ENCODE measurements at places on chromosomes 3 and 15. TPM values are rescaled to one million over a fixed set of nuclear protein-coding genes. Genes with fewer than 3 reads are reported as not detected.

- peak overlapping the region; percentile 55 for H3K27ac ChIP-seq
- H3K27me3 ChIP-seq = peaks cover 24% of the 10 kb centered on the region
- H3K4me3 ChIP-seq = peak overlapping the region; percentile 89
- no peak for DNase-seq
Measured at GRCh38 chr3:195906865-195907683, 1.3 kb downstream of the TNK2 start.

UROC1 gene
- total RNA-seq = not detected

SLC2A2 gene
- 1.9 TPM for total RNA-seq

DNA sequence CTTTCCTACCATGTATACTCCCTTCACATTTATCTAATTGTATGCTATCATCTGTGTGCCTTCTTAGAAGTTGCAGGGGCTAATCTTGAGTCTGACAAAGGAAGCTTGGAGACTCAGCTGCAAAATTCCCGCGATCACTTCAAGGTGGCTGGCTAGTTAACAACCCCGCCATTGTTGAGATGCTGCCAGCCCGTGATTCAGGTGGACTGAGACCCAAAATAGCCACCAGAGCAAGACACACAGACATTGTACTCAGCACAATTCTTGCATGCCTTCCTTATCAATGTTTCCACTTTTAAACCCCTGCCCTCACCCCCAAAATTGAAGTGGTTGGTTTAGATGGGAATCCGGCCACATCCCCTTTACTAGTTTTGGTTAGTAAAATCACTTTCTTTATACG, 225.8 kb upstream of the ZNF717 start:
- DNase-seq = no peak
- H3K27me3 ChIP-seq = peaks cover 4% of the 10 kb centered on the region
- H3K36me3 ChIP-seq = no peaks in the 10 kb centered on the region
- no peak overlapping the region for H3K27ac ChIP-seq
- H3K4me3 ChIP-seq = no peak overlapping the region
- no peaks in the 10 kb centered on the region for H3K4me1 ChIP-seq

GRCh38 chr3:123692041-123692440, 107.2 kb upstream of the HACD2 start:
- H3K27ac ChIP-seq = no peak overlapping the region
- no peak for DNase-seq
- peaks cover 59% of the 10 kb centered on the region for H3K4me1 ChIP-seq
- no peak overlapping the region for H3K4me3 ChIP-seq
- H3K36me3 ChIP-seq = peaks cover 2% of the 10 kb centered on the region

KLHL6 gene
- total RNA-seq = not detected

DNA sequence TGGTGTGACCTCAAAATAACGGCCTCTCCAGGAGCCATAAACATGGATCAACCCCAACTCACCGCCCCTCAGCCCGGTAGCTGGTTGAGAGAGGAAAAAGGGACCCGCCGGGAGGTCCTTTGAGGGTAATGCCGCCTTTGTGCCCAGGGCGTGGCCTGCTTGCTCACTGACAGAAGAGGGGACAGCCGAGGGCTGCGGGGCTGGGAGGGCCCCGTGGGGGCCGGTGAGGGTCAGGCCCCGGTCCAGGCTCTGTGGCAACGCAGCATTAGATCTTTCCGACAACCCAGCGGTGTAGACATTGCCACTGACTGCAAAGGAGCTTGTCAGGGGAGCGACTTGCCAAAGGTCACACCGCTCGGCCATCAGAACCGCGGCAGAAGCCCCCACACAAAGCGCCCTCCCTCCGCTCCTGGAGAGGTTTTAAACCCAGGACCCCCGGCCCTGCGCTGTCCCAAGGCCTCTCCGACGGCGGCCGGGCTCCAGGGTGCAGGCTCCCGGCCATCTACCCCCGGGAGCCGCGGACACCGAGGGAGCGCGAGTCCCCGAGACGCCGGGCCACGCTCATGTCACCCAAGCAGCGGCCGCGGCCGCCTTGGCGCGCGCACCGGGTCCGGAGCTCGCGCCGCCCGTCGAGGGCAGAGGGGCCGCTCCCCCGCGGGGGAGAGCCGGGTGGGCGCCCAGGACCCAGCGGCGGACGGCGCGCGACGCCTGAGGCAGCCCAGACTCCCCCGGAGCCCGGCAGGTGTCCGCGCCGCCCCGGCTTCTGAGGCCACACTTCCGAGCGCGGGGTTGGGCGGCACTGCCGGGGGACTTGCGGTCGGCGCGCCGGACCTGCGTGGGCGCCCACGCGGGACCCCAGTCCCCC, 975 bp downstream of the PCSK6 start:
- H3K4me3 ChIP-seq = peak overlapping the region; percentile 73
- H3K4me1 ChIP-seq = peaks cover 10% of the 10 kb centered on the region
- no peak overlapping the region for H3K27ac ChIP-seq
- H3K36me3 ChIP-seq = no peaks in the 10 kb centered on the region
- H3K27me3 ChIP-seq = peaks cover 69% of the 10 kb centered on the region
- DNase-seq = no peak

GRCh38 chr15:95442107-95442719, 888.3 kb upstream of the NR2F2 start:
- H3K27me3 ChIP-seq = no peaks in the 10 kb centered on the region
- H3K27ac ChIP-seq = no peak overlapping the region
- no peak overlapping the region for H3K4me3 ChIP-seq

GRCh38 chr3:24343084-24343783, 151.4 kb downstream of the THRB start:
- peaks cover 5% of the 10 kb centered on the region for H3K4me1 ChIP-seq
- H3K4me3 ChIP-seq = no peak overlapping the region
- H3K36me3 ChIP-seq = no peaks in the 10 kb centered on the region
- no peaks in the 10 kb centered on the region for H3K27me3 ChIP-seq

GPD1L gene
- total RNA-seq = 17.8 TPM

SERPINI2 gene
- 0.70 TPM for total RNA-seq

GRCh38 chr3:186053954-186054791, 54.7 kb downstream of the ETV5 start:
- H3K36me3 ChIP-seq = peaks cover 17% of the 10 kb centered on the region
- no peaks in the 10 kb centered on the region for H3K27me3 ChIP-seq
- H3K4me1 ChIP-seq = peaks cover 10% of the 10 kb centered on the region
- peak overlapping the region; percentile 27 for H3K27ac ChIP-seq

DNA sequence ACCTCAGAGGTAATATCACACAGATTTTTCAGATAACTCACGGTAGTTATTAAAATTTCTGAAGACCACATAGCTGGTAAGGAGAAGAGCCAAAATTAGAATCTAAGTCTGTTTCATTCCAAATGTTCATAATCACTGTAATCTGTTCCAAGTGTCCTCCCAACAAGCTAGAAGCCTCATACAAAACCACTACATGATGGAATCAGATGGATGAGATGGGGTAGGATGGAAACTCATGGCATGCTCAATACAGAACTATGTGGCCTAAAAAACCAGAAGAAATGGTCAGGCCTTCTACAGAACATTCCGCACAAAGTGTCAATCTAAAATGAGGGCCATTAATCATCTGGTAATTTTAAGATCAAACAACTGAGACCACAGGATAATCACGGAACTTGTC, 91.8 kb downstream of the THBS1 start:
- DNase-seq = no peak
- H3K4me1 ChIP-seq = no peaks in the 10 kb centered on the region
- no peaks in the 10 kb centered on the region for H3K27me3 ChIP-seq
- H3K4me3 ChIP-seq = no peak overlapping the region

DNA sequence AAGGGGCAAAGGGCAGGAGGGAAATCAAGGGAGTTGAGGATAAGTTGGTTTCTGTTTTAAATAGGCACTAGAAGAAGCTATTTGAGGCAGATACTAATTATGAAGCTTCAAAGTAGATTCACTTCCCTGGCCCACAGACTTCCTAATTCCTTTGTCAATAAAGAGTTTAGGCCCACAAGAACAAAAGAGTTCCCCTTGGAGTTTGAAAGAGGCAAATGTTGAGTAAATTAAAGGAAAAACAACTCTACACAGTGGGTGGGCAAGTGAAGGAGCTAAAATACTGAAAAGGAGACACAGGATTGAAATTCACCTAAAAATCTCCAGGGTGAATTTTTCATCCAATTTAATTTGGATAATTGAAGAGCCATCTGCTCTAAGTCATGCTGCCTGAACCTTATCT, 411.7 kb upstream of the RORA start:
- no peaks in the 10 kb centered on the region for H3K36me3 ChIP-seq
- H3K27me3 ChIP-seq = peaks cover 21% of the 10 kb centered on the region
- H3K27ac ChIP-seq = no peak overlapping the region
- peaks cover 17% of the 10 kb centered on the region for H3K4me1 ChIP-seq

DNA sequence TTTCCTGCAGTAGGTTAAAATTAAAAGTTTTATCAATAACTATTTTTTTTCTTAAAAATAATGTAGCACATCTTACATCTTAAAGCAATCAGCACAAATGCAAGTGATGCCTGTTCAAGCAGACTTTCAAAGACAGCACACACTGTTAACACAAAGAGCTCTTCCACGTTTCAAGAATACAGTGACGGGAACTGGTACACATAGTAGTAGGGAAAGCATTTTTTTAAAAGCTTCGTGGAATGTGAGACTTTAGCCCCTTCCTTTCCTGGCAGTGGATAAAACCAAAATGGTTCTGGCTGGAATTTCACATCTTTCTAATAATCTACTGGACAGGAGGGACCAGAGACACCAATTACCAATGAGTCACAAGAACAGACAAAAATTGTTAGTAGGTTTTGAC, 33.5 kb upstream of the SLC2A2 start:
- H3K27ac ChIP-seq = no peak overlapping the region
- H3K36me3 ChIP-seq = no peaks in the 10 kb centered on the region
- no peak overlapping the region for H3K4me3 ChIP-seq
- no peak for DNase-seq
- H3K4me1 ChIP-seq = no peaks in the 10 kb centered on the region

GRCh38 chr3:55202326-55202725, 274.5 kb upstream of the LRTM1 start:
- H3K27me3 ChIP-seq = peaks cover 10% of the 10 kb centered on the region
- peaks cover 22% of the 10 kb centered on the region for H3K4me1 ChIP-seq

GOLGA6L10 gene
- 6.3 TPM for total RNA-seq

DNA sequence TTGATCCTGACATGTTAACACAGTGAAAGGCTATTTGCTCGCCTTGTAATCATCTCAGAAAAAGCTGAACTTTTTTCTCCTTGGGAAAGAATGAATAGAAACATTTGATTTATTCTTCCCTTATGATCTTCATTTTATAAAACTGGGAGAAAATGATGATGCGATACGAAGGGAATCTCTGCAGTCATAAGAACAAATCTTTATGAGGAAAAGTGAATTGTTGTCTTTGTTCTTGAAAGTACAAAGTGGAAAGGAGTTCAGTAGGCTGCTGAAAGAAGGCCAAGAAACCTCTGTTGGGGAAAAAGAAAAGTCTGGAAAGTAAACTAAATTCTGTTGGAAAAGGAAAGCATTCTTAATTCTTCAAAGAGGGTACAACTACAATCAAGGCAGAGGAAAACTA, 248.8 kb downstream of the NSUN3 start:
- no peak for DNase-seq
- no peak overlapping the region for H3K4me3 ChIP-seq
- no peaks in the 10 kb centered on the region for H3K36me3 ChIP-seq
- H3K27ac ChIP-seq = no peak overlapping the region

- H3K4me3 ChIP-seq = peak overlapping the region; percentile 96
- no peak for DNase-seq
- no peaks in the 10 kb centered on the region for H3K27me3 ChIP-seq
- peaks cover 2% of the 10 kb centered on the region for H3K36me3 ChIP-seq
Measured at GRCh38 chr3:129441782-129442181, 1.8 kb downstream of the IFT122 start.

- no peaks in the 10 kb centered on the region for H3K4me1 ChIP-seq
- H3K27ac ChIP-seq = no peak overlapping the region
- DNase-seq = no peak
- no peaks in the 10 kb centered on the region for H3K36me3 ChIP-seq
- no peak overlapping the region for H3K4me3 ChIP-seq
Measured at GRCh38 chr15:72599855-72600464, 54.5 kb upstream of the GOLGA6B start.

TRH gene
- 5.3 TPM for total RNA-seq

ALAS1 gene
- total RNA-seq = 60.8 TPM

GRCh38 chr3:37301980-37302708, 127.8 kb upstream of the LRRFIP2 start:
- H3K36me3 ChIP-seq = peaks cover 26% of the 10 kb centered on the region
- H3K4me3 ChIP-seq = no peak overlapping the region
- no peak overlapping the region for H3K27ac ChIP-seq
- no peaks in the 10 kb centered on the region for H3K27me3 ChIP-seq

- no peak overlapping the region for H3K27ac ChIP-seq
- peaks cover 11% of the 10 kb centered on the region for H3K4me1 ChIP-seq
- H3K27me3 ChIP-seq = peaks cover 14% of the 10 kb centered on the region
- H3K4me3 ChIP-seq = no peak overlapping the region
Measured at GRCh38 chr3:181418233-181418632, 293.5 kb upstream of the SOX2 start.

DNA sequence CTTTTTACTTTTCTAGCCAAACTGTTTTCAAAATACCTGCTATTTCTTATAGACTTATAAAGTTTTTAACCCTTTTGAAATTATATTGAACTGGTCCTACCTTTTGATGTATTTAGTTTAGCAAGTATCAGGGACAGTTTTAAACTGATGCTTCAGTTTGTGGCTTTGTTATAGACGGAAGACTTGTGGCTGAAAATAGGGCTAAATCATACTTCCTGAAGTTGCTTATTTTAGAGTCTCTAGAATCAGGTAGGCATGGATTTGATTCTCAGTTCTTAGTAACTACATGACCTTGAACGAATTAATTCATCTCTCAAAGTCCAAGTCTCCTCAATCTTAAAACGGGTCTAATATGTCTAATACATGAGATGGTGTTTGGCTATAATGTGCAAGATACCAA, 322.8 kb downstream of the RAP2B start:
- no peaks in the 10 kb centered on the region for H3K27me3 ChIP-seq
- H3K36me3 ChIP-seq = no peaks in the 10 kb centered on the region
- no peak overlapping the region for H3K4me3 ChIP-seq
- DNase-seq = no peak

DNA sequence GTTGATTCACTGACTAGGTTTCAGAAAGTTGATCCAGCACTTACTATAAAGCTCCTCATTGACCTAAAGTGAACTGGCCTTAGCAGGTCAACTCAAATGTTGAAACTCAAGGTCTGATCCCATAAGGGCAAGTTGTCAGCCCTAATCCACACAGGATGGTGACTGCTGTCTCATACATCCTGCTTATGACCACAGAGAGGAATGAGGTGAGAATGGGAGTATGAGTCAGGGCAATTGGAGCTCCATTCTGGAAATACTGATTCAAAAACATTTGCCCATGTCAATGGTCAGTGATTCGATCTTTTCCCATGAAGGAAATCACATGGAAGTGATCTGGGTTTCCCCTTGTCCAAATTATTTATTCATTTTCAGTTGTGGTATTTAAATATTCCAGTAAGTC, 78.7 kb downstream of the ZNF385D start:
- H3K4me3 ChIP-seq = no peak overlapping the region
- no peak overlapping the region for H3K27ac ChIP-seq
- H3K27me3 ChIP-seq = no peaks in the 10 kb centered on the region
- no peak for DNase-seq

GRCh38 chr3:192864941-192865340, 52.7 kb downstream of the MB21D2 start:
- DNase-seq = no peak
- no peak overlapping the region for H3K4me3 ChIP-seq
- H3K36me3 ChIP-seq = peaks cover 10% of the 10 kb centered on the region
- H3K27me3 ChIP-seq = no peaks in the 10 kb centered on the region
- peaks cover 22% of the 10 kb centered on the region for H3K4me1 ChIP-seq

- H3K4me1 ChIP-seq = peaks cover 24% of the 10 kb centered on the region
- H3K27ac ChIP-seq = no peak overlapping the region
- H3K27me3 ChIP-seq = no peaks in the 10 kb centered on the region
- no peaks in the 10 kb centered on the region for H3K36me3 ChIP-seq
Measured at GRCh38 chr3:65851827-65852226, 186.9 kb downstream of the MAGI1 start.

EIF4E3 gene
- total RNA-seq = 14.4 TPM
